Thyroid gland (tissue), 4 donors: ENCODE measurements at places on chromosomes 6 and 20. TPM values are rescaled to one million over a fixed set of nuclear protein-coding genes. Genes with fewer than 3 reads are reported as not detected.
A peak's percentile ranks its signal among the peaks of the same experiment; 100 is the strongest.

PRL gene
- total RNA-seq, result not detected

NRSN1 gene
- not detected for total RNA-seq

DNA sequence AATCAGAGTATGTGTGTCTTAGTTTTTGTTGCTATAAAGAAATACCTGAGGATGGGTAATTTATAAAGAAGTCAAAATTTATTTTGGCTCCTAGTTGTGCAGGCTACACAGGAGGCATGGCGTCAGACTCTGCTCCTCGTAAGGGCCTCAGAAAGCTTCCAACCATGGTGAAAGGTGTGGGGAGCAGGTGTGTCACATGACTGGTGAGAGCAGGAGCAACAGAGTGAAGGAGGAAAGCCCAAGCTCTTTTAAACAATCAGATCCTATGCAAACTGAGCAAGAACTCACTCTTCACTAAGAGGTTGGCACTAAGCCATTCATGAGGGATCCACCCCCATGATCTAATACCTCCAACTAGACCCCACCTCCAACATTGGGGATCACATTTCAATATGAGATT is 1524.3 kb downstream of the HACE1 start:
- no peaks in the 10 kb centered on the region for H3K4me1 ChIP-seq
- no peak overlapping the region for H3K4me3 ChIP-seq
- H3K36me3 ChIP-seq, result no peaks in the 10 kb centered on the region
- no peak for DNase-seq
- no peak overlapping the region for H3K27ac ChIP-seq

GRCh38 chr20:45842169-45842812 is 8.7 kb downstream of the SNX21 start:
- peaks cover 34% of the 10 kb centered on the region for H3K36me3 ChIP-seq
- H3K4me3 ChIP-seq, result no peak overlapping the region
- H3K4me1 ChIP-seq, result peaks cover 15% of the 10 kb centered on the region
- no peaks in the 10 kb centered on the region for H3K27me3 ChIP-seq
- peak; percentile 56 for DNase-seq

DNA sequence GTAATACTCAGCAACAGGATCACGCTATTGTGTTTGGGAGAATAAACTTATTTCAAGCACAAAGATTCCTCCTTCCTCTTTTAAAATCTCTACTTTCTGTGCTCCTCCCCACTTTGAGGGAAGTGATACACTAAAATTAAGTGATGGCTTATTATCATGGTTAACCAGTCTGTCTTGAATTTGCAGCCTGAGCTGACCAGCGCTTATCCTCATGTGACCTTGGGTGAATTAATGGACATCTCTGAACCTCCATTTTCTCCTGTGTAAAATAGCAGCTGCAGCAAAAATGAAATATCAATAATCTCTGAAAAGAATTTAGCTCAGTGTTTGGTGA is 222.6 kb downstream of the BCAS1 start:
- H3K27ac ChIP-seq, result no peak overlapping the region
- H3K36me3 ChIP-seq, result no peaks in the 10 kb centered on the region
- no peak for DNase-seq

GRCh38 chr6:32148289-32149091 is 3.2 kb downstream of the PRRT1 start:
- no peak overlapping the region for H3K27ac ChIP-seq
- no peaks in the 10 kb centered on the region for H3K27me3 ChIP-seq
- H3K4me3 ChIP-seq, result no peak overlapping the region
- H3K4me1 ChIP-seq, result peaks cover 15% of the 10 kb centered on the region
